HAP-1 (cell line): ENCODE measurements at places on chromosomes 6 and 20.

- DNase-seq: no peak
Observed at GRCh38 chr6:25334793-25335192, 55.6 kb downstream of the CARMIL1 start.

GRCh38 chr20:49482621-49483017 lies at the start of gene KCNB1:
TSS of gene KCNB1 (minus strand) at chr20:49482668. CDS start at chr20:49482480, 188 bp downstream.
- DNase-seq: peak; percentile 36

DNA sequence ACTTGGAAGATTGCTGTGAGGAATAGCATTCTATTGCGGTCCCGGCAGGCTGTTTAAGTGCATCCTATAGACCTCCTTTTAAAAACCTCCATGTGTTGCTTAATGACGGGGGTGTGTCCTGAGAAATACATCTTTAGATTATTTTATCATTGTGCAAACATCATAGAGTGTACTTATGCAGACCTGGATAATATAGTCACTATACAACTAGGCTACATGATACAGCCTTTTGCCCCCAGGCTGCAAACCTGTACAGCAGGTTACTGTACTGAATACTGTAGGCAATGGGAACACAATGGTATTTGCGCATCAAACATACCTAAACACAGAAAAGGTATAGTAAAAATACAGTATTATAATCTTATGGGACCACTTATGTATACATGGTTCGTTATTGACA lies 175.6 kb downstream of the RNF144B start:
- DNase-seq: no peak

DNA sequence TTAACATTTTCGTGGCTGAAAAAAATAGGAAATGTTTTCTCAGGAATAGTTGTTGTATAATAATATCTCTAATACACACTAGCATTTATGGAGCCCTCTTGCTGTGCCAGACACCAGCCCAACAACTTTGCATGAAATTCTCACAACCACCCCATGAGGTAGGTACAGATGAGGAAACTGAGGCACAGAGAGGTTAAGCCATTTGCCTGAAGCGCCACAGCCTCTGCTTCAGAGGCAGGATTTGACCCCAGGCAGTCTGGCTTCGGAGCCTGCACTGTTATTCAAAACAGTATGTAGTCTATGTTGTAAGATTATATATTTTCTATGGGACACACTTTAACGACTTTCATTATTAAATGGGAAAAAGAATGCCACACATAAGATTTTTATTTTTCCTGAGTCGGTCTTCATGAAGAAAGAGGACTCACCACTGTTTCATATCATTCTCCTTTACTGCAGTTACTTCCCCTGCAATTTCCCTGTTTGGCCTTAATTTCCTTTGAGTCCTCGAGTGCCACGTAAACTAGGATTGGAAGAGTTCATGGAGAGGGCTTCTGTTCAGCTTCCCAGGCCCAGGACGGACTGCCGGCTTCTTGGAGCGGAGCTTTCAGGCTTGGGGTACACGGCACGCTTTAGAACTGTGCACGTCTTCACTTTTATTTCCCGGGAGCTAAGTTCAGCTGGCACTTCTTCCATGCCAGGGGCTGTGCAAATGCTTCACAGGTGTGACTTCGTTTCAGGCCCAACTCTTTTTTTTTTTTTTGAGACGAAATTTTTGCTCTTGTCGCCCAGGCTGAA lies 128.0 kb downstream of the BMP7 start:
- no peak for DNase-seq

GRCh38 chr6:132368916-132369481 lies 32.3 kb downstream of the MOXD1 start:
- DNase-seq: no peak

GRCh38 chr6:6039946-6040509 lies 33.3 kb upstream of the NRN1 start:
- no peak for DNase-seq

GRCh38 chr6:101607111-101607690 lies 213.7 kb downstream of the GRIK2 start:
- peak; percentile 28 for DNase-seq

GRCh38 chr6:141265756-141266623 lies 866.7 kb upstream of the GJE1 start:
- DNase-seq: peak; percentile 32

- peak; percentile 73 for DNase-seq
Observed at GRCh38 chr6:108730635-108731515, 117.3 kb upstream of the ARMC2 start.

- DNase-seq: no peak
Observed at GRCh38 chr20:54168961-54169862, 4.6 kb downstream of the CYP24A1 start.

DNA sequence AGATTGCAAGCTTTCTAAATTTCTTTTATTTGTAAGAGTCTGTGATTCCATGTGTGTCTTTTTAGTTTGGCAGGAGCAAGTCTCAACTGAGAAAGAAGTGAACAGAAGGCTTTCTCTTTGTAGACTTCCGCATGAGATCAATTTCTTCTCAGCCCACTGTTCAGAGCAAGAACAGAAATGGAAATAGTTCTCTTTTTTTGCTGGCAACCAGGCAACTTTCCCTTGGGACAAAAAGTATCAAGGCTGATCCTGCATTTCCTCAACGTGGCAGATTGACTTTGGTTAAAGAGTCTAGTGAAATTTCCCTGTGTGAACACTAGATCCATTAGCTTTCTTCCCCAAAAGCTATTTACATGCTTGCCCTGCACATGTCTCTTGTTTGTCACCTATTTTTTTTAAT lies 46.8 kb upstream of the JAG1 start:
- DNase-seq: no peak

- no peak for DNase-seq
Observed at GRCh38 chr6:166529586-166529985, 56.9 kb downstream of the RAMACL start.

DNA sequence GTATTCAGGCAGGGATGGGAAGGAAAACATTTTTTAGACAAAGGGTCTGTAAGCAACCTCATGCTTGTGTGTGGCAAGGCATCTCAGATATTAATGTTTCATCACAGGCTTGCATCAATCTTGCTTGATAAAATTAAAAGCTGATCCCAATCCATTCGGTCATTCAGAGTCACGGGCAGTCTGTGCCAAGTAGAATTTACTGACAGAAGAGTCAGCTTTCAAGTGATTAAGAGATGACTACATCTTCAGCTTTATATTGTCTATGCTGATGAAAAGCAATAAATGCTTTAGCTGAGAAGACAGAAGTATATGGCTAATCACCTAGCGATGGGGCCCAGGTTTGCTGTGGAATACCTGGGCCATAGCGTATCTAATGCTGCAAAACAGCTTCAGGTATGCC lies 3.5 kb downstream of the PLEKHG1 start:
- no peak for DNase-seq

DNA sequence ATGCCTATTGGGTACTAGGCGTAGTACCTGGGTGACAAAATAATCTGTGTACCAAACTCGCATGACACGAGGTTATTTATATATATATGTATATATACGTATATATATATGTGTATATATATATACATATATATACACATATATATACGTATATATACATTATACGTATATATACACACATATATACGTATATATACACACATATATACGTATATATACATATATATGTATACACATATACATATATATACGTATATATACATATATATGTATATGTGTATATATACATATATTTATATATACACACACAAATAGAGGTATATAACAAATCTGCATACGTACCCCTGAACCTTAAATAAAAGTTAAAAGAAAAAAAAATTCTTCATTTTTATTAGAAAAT lies 103.2 kb downstream of the ZDHHC14 start:
- DNase-seq: no peak

- peak; percentile 59 for DNase-seq
Observed at GRCh38 chr6:98977671-98978292, 30.0 kb upstream of the FBXL4 start.

GRCh38 chr6:76422511-76423213 lies 350.2 kb upstream of the IMPG1 start:
- DNase-seq: no peak

DNA sequence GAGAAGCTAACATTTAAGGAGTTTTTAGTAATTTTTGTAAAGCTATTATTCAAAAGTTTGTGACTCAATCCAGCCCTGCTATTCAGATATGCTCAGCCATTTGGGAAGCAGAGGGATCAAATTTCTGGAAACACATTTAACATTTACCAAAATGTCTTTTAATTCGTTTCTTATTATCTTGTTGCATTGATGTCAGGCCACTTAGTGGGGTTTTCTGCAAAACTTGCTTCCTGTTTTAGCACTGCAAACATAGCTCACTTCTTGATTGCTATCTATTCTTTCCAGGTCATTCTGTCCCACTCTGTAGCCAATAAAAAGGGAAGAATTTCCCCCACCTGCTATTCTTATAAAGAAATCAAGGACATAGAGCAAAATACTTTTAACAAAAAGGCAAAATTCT lies 176.9 kb upstream of the SUPT3H start:
- no peak for DNase-seq

DNA sequence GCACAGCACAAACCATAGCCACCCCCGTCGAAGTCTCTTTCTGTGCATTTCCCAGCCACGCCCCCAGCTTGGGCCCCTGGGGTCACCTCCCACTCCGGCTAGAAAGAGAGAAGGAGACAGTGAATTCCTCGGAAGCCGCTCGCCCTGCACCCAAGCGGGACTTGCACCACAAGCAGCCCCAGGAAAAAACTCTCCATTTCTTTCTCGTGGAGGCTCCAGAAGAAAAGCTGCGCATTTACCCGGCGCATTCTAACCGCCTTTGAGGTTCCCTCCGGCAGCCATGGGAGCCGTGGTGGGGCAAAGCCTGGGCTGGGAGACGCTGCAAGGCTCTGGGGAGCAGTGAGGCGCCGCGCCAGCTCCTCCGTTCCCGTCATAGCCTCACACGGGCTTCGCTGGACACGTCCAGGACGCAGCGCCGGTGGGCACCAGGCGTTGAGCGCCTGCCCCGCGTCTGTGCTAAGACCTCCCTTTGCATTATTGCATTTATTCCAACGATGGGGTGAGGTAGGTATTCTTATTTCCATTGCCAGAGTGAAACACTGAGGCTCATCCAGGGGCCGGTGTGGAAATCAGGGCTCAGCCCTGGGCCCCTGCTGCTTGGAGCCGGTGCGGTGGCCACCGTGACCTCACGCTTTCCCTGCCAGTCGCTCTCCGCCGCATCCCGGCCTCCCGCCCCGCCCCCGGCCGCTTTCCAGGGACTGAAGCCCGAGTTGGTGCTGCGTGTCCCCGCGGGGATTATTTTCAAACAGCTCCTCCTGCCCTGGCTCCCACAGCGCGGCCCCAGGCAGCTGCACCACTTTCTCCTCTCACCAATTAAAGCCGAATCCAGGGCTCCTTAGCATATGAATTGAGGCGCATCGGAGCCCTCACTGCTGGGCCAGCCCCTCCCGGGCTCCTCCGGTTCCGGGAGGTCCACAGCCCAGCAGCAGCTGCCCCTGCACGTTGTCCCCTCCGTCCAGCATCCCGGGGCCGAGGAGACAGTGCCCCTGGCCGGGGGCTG lies 148.3 kb upstream of the AFDN start:
- DNase-seq: peak; percentile 48

DNA sequence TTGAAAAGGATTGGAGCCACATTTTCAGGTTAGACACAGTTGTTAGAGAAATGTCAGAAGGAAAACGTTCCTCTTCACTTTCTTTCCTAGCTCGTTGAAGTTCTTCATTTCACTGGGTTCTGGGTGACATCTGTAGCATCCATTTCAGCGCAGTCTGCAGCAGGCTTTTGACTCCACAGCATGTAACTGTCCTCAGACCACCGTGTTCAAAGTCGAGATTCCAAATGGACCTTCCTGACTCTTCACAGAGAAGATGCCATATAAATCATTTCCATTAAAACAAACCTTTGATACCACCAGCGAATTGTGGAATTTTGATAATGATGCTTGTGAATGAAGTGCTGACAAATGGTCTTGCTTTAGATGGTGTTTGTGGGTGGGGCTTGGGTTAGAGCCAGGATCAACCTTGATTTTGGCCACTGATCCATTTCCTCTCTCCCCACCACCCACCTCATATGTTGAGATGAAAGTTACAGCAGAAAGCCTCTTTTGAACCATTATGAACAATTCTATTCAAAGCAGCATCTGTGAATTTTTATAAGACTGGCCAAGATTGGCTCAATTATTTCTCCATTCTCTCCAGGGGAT lies 185.3 kb upstream of the PREP start:
- DNase-seq: no peak

GRCh38 chr20:30812739-30813411 lies 444.6 kb upstream of the DEFB115 start:
- no peak for DNase-seq

GRCh38 chr6:137820952-137821351 lies 46.1 kb upstream of the TNFAIP3 start:
- DNase-seq: no peak

DNA sequence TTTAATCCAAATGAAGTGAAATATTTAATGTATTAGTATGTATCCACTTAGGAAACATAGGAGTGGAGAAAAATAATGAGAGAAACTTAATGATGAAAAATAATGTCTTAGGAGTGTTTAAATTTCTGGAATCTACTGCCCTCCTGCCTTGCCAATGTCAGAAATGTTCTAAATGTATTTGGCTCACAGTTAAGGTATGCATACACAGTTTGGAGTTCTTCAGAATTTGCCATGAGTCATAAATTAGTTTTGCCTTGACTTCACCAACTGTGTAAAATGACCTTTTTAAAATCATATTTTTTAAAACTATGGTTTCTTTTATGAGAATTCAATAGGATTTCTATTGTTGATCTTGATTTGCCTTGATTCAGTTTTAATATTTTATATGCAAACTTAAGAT lies 191.7 kb upstream of the HSF2 start:
- no peak for DNase-seq

GRCh38 chr6:137452333-137452894 lies 41.8 kb downstream of the OLIG3 start:
- DNase-seq: no peak
